ENCODE measurements at places on chromosomes 3 and 15.
A peak's percentile ranks its signal among the peaks of the same experiment; 100 is the strongest.

- DNase-seq: no peak
These were observed 1.9 kb upstream of the CFAP92 start for GRCh38 chr3:128995737-128996136.

GRCh38 chr15:96331945-96332636 is 1.6 kb downstream of the NR2F2 start:
- DNase-seq: peak; percentile 17

DNA sequence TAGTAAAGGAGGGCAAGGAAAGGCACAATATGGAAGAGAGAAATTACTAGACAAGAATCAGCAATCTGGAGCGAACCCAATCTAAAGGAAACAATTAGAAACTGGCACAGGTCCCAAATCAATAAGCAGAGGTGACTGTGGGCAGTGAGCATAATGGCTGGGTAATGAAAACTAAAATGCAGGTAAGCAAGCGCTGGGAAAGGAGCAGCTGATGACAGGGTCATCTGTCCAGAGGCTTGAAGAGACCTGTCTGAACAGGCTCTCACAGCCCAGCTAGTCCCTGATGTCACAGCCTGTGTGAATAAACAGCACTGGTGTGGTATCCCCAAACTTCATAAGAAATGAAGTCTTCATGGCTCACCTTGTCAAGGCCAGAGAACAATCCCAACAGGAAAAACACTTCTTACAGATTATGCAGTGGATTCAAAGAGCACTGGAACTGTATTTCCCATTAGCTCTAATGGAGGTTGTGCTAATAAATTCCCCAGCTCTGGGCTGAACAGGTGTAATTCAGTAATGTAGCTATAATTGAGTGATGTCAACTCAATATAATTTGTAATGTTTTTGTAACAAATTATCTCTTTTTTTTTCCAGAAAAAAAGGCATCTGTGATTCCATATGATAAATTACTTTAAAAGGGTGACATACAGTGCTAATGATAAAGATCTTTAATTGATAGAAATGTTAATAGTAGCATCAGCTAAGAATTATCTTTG is 197.3 kb downstream of the FHIT start:
- no peak for DNase-seq

DNA sequence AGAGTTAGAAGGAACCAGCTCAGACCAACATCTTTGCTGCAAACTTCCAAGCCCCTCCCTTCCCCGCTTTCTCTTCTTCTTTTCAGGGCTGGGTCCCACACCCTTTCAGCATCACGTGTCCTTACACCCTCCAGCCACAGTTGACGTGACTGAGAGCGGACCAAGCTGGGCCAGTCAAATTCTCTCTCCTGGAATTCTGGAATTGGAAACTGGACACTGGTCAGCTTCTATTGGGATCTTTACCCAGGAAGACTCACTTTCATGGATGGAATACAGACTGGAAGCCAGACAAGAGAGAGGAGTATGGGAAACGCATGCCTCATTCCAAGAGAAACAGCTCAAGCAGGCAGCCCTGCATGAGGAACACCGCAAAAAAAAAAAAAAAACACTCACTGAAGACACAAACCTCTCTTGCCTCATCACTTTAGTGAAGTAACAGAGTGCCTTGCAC is 12.4 kb upstream of the TPM1 start:
- DNase-seq: peak; percentile 30

GRCh38 chr15:59543721-59544547 is 67.6 kb upstream of the GCNT3 start:
- no peak for DNase-seq

DNA sequence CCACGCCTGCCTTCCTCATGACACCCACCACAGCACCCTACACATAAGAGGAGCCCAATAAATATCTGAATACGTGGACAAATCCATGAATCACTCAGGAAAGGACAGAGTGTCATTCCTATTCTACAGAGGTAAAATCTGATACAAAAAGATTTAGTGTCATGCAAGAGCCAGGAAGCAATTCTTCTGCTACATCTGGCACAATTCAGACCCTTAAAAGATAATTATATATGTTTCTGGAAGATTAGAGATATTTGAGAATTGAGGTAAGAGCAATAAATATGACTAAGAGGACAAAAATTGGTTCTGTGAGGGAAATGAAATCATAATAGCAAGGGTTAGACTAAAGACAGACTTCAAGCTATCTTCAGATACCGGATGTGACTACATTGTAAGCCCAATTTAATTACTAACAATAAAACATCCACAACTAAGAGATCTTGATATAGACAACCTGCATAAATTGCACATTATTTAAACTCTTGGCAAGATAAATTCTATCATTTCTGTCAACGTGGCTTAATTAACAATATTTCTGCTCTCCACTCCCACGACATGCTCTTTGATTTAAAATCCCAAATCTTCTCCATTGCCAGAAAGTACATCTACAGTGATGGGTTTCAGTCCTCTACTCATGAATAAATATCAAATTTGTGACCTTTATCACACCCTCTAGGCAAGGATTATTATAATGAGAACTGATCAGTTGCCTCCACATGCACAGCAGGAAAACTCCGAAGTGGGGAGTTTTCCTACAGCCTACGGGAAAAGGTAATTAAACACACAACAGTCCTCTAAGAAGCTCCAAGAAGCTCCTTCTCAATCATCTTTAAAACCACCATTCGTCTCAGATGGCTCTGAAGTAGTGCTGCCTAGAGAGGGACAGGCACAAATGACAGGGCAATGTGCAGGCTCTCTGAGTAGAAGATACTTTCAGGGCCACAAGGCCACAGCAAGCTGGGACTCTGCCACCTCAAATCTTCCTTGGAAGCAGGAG is 32.6 kb downstream of the MB21D2 start:
- DNase-seq: no peak

GRCh38 chr15:81930582-81931369 is 115.0 kb downstream of the MEX3B start:
- DNase-seq: no peak

Data from AG08396 (cell line).